Putamen (tissue), 1 donor: ENCODE measurements at places on chromosomes 4 and X.
A peak's percentile ranks its signal among the peaks of the same experiment; 100 is the strongest.

DNA sequence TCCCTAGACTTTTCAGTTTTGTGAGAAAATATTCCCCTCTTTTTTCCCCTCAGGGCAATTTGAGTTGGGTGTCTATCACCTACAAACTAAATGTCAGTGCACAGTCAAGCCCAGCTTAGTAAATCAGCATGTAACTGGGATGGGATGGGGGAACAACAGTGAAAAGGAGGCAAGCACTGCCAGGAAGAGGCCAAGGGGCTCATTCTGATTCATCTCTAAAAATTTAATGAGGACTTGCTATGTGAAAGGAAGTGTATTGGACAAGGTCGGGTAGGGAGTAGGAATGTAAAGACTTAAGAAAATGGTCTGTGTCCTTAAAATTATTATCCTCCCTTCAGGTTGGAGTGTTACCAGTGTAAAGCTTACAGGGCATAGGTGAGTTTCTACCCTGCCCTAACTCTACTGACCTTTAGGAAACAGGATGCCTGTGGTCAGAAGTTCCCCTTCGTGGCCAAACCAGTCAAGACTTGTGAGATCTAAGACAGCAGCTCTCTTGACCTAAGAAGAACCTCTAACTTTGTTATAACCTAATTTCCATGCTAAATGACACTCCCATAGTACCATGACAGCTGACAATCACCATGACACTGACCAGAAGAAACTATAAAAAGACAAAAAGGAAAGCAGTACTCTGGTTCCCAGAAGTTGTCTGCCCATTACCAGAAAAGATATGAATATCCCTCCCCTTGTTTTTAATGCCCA, 194.4 kb upstream of the LDB2 start:
- DNase-seq: no peak

DNA sequence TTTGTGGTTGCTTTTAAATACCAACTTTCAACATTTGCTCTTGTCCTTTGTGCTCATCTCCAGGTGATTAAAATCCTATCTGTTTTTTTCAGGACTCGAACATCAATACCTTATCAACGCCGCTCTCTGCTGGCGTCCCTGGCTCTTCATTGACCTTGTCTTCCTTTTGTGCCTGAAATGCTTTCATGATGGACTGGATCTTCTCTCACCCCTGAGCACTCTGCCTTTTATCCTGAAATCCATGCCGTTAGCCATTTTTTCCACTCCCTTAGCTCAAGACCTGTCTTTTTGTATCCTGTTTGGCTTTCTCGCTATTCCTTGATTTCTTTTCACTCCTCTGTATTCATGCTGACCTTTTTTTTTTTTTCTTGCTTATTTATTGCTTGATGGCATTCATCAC, 549.5 kb upstream of the CPEB2 start:
- DNase-seq: no peak

DNA sequence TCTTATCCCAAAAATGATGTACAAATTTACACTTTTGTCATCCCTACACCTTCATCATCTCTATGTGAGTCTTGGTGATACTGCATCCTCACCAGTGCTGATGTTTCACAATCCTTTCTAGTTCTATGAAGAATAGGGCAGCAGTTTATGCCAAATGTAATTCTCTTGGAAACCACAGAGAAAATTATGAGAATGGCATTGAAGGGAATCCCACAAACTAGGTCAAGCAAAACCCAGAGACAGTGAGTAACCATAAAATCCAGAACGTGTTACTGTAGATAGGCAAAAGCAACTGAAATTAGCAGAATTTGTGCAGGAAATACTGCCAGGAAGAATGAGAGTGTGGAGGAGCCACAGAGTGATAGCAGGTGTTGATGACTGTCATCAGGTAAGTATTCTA, 24.5 kb downstream of the IL15 start:
- DNase-seq: no peak

GRCh38 chr4:104641418-104641817, 146.7 kb upstream of the CXXC4 start:
- DNase-seq: no peak

DNA sequence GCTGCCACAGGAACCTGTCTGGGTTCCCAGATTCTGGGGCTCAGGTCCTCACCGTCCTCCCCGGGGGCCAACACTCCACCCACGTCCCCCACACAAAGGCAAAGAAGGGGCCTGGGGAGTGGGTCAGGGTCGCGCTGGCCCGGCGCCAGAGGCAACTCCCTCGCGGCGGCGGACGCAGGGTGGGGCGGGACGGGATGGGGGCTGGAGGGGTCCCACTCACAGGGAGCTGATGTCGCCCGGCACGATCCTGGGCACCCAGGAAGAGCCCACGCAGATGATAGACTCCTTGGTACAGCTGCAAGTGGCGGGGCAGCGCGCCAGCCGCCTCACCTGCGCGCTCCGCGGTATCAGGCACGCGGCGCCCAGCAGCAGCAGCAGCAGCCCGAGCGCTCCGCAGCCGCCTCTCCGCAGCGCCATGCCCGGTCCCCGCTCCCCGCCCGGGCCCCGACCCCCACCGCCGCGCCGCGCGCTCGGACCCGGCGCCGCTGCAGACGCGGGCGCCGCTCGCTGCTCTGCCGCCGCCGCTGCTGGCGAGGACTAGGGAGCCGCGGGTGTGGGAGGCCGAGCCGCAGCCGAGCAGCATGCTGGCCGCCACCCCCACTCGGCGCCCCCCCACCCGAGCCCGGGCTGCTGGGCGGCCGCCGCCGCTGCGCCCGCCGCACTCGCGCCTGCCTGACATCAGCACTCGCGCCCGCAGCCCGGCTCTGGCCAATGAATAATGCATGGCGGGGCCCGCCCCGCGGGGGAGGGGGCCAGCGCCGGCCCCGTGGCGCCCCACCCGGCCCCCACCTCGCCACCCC, at the start of gene LGI2:
Gene LGI2 (minus strand): TSS at position 670 of the 800 bp plus-strand sequence. CDS start 253 bp downstream, at position 417.
- no peak for DNase-seq

- peak; percentile 58 for DNase-seq
Measured at GRCh38 chr4:98468709-98469108, 189.7 kb downstream of the TSPAN5 start.

GRCh38 chrX:45807572-45808425, 607.1 kb upstream of the DIPK2B start:
- no peak for DNase-seq

GRCh38 chr4:86963697-86964096, 28.9 kb downstream of the AFF1 start:
- DNase-seq: no peak

- DNase-seq: no peak
Measured at GRCh38 chr4:181582595-181582994, 660.6 kb upstream of the TENM3 start.

- no peak for DNase-seq
Measured at GRCh38 chrX:87105131-87105530, 412.5 kb upstream of the KLHL4 start.

DNA sequence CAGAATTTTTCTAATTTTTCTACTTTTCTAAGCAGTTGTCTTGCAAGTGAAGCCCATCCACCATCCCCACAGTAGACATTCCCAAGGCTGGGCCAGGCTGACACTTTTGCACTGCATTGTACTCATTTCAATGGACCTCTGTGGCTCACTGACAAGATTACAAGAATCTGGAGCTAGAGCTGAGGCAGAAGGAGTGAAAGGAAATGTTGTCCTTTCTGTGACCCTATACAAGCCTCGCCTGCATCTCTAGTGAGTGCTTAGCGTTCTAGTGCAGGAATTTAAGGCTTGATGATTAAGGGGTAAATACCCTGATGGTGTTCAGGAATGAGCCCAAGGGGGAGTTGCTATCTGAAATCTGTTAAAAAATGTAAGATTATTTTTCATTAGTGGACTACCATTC, 6.3 kb downstream of the MAGED1 start:
- no peak for DNase-seq

GRCh38 chr4:10080589-10081217, 35.9 kb downstream of the WDR1 start:
- no peak for DNase-seq

DNA sequence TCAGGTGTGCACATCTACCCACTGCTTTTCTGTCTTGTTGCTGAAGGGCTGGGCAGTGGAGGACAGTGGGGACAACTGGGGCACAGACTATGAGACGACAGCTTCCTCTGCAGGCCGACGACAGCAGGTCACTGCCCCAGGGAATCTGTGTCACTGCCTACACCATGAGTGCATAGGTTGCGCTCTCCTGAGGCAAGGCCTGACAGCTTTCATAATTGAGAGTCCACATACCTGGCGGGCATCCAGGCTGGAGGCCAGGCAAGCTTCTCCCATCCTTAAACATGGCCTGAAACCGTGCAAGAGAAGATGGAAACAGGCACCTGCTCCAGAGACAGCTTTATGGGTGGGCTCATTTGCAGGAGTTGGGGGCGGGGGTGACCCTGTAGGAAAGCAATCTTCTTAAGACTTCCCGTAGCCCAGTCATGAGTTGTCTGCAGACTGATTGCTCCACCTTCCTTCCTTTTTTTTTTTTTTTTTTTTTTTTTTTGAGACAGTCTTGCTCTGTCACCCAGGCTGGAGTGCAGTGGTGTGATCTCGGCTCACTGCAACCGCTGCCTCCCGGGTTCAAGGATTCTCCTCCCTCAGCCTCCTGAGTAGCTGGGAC, 2.9 kb downstream of the ANOS1 start:
- no peak for DNase-seq

DNA sequence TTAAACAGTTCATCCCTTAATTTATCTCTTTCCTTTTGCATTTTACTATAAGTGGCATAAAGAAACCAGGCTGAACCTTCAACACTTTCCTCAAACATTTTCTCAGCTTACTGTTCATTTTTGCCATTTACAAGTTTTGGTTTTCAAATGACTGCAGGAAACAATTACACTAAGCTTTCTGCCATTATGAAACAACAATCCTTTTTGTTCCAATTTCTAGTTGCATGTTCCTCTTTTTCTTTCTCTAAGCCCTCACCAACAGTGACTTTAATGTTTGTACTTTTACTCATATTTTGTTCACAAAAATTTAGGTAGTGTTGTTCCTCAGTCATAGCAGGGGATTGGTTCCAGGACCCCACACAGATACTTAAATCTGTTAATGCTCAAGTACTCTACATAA, 1526.1 kb downstream of the STIM2 start:
- DNase-seq: no peak

DNA sequence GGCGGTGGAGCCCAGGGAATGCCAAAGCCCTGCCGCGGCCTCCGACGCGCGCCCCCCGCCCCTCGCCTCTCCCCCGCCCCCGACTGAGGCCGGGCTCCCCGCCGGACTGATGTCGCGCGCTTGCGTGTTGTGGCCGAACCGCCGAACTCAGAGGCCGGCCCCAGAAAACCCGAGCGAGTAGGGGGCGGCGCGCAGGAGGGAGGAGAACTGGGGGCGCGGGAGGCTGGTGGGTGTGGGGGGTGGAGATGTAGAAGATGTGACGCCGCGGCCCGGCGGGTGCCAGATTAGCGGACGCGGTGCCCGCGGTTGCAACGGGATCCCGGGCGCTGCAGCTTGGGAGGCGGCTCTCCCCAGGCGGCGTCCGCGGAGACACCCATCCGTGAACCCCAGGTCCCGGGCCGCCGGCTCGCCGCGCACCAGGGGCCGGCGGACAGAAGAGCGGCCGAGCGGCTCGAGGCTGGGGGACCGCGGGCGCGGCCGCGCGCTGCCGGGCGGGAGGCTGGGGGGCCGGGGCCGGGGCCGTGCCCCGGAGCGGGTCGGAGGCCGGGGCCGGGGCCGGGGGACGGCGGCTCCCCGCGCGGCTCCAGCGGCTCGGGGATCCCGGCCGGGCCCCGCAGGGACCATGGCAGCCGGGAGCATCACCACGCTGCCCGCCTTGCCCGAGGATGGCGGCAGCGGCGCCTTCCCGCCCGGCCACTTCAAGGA, at the start of gene FGF2:
Gene FGF2 (plus strand): TSS at position 279 of the 705 bp plus-strand sequence. CDS start 344 bp downstream, at position 623.
- DNase-seq: peak; percentile 57

GRCh38 chrX:10518073-10518472, 102.3 kb downstream of the MID1 start:
- no peak for DNase-seq

DNA sequence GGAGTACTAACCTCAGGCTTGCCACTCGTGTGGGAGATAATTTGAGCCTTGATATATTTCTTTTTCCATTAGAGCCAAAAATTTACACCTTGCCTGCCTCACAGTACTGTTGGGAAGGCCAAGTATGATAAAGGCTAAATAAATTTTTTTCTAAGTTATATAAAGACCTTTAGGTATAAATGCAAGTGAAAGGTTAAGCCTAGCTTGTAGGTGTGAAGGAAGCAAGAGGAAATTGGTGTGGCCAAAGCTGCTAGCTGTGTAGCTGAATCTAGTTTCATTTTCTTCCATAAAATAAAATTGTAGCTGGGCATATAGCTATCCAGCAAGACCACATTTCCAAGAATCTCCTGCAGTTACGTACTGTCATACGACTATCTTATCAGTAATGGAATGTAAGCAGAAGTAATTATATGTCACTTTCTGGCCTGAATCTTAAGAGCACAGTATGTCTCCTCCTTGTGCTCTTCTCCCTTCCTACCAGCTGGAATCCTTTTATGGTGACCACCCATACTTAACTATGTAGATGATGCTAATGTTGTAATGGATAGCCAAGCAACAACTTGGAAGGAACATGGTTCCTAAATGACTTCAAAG, 14.3 kb upstream of the GABRE start:
- no peak for DNase-seq

GRCh38 chr4:51831133-51831532, 11.8 kb upstream of the DCUN1D4 start:
- peak; percentile 42 for DNase-seq

- no peak for DNase-seq
Measured at GRCh38 chrX:66676990-66677389, 38.1 kb upstream of the EDA2R start.

DNA sequence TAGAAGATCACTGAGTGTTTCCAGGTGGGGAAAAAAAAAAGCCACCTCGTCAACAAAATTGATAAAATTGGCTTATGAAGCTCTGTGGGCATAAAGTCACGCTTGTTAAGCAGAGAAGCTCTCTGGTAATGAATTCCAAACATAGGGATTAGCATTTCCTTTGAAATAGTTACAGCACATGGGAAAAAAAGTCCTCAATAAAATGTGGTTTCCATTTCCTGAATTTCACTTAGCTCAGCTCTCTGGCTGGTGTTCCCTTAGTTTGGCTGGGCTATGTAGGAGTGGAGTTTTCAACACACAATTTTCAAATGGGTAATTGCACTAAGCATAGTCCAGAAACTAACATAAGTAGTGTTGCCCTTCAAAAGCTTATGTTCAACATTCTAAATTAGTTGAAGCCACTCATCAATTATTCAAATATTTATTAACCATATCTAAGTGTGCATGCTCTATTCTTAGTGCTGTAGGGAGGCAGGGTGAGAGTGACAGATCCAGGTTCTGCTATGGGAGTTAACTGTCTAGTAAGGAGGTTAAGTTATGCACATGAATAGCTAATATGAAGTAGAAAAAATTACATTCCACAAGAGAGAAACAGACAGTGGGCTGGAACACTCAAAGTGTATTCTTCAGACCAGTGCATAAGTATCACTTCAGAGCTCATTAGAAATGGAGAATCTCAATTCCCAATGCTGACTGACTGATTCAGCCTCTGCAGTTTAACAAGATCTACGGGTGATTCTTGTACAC, 445.7 kb downstream of the SMARCA1 start:
- no peak for DNase-seq

GRCh38 chr4:108327642-108328382, 159.1 kb upstream of the LEF1 start:
- DNase-seq: no peak

DNA sequence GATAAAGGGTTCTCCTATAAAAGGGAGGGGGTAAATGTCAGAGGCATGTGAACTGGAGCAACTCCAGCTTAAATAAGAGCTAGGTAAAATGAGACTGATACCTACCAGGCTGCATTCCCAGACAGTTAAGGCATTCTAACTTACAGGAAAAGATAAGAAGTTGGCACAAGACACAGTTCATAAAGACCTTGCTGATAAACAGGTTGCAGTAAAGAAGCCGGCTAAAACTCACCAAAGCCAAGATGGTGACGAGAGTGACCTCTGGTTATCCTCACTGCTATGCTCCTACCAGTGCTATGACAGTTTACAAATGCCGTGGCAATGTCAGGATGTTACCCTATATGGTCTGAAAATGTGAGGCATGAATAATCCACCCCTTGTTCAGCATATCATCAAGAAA, 13.1 kb upstream of the SULT1B1 start:
- no peak for DNase-seq
